ENCODE measurements at places on chromosomes 13 and 19.

DNA sequence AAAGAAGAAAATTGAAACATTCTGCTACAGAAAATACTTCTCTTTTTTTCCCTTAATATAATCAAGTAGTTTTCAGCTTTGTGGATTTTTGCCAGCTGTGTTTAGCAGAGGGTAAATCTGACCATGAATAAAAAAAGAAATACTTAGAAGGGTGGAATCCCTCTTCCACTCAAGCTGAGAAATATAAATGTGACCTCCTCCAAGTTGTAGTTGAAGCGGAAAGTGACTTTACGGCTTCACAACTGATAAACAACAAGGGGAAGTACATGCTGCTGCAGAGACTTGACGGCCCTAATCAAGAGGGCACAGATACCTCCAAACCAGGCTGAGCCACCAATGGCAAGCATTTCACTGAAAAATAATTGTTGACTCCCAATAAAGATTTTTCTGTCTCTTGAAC is 785.0 kb downstream of the SLITRK5 start:
- no peak for DNase-seq

- DNase-seq = no peak
Measured at GRCh38 chr19:47723581-47723940, 10.3 kb downstream of the EHD2 start.

DNA sequence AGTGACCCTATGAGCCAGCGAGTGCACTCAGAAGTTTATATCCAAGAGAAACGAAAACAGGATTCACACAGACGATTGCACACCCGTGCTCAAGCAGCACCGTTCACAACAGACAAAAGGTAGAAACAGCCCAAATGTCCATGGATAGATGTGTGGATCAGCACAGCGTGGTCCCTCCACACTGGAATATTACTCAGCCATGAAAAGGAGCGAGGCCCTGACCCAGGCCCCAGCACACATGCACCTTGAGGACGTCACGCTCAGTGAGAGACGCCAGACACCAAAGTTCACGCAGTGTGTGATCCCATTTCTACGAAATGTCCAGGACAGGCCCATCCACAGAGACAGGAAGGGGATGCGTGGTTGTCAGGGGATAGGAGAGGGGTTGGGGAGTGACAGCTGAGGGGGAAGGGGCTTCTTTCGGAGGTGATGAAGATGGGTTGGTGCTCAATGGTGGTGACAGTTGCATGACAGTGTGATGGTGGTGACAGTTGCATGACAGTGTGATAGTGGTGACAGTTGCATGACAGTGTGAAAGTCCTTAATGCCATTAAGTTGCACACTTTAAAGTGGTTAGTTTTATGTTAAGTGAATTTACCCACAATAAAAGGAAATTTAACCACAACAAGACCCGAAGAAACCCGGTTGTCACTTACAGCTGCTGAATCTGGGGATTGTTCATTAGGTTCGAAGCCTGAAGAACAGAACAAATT is 18.9 kb upstream of the SLC39A3 start:
- DNase-seq = no peak

DNA sequence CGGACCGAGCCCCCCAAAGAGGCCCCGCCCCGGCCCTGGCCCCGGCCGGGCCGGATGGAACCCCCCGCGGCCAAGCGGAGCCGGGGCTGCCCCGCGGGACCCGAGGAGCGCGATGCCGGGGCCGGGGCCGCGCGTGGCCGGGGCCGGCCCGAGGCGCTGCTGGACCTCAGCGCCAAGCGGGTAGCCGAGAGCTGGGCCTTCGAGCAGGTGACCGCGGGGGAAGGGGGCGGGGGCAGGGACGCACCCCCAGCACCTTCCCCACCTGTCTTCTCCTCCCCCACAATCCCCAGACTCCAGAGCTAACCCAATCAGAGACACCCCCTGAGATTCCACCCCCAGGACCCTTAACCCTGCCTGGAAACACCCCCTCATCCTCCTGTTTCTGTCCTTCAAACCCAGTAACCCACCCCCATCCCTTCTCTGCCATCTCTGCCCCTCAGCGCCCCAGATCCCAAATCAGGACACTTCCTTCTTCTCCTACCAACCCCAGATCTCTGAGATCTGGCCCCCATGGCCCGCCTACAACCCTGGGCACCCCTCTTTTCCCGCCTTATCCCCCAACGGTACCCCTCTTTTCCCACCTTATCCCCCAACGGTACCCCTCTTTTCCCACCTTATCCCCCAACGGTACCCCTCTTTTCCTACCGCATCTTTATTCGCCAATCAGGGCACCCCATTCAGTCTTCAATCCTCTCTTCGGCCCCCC is 505 bp downstream of the ZSWIM4 start:
- DNase-seq = no peak

DNA sequence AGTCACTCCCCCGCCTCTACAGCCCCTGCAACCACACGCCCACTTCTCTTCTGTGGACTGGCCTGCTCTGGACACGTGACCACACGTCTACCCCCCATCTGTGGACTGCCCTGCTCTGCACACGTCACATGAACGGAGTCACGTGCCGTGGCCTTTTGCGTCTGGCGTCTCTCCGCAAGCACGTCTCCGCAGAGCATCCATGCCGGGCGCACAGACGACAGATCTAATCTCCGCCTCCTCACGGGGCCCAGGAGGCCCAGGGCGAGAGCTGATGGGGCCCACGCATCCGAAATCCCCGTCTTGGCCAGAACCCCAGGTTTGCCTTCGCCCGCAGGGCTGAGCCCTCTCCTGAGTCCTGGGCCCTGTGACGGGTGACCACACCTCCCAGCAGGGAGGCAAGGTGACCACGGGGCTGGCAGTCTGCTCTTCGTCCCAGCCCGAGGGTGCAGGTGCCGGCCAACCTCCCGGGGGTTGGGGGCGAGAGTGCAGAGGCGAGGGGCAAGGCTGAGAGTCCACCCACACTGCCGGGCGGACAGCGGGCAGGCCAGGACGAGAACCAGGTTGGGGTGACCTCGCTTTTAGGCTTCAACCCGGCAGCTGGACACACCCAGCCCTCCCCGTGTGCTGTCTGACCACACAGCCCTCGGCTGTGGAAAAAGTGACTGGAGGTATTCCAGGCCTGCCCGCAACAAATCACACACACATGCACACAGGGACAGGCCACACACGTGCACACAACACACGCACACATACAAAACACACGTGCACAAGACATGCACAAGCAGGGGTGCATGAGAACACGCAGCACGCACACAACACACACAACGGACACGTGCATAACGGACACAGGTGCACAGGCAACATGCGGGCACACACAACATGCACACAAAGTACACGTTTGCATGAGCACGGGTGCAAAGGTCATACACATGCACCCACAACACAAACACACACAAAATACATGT is 3.9 kb downstream of the SBNO2 start:
- DNase-seq = no peak

- no peak for DNase-seq
Measured at GRCh38 chr13:23788459-23788858, 100.7 kb downstream of the MIPEP start.

- DNase-seq = no peak
Measured at GRCh38 chr19:1483979-1484428, 5.0 kb upstream of the C19orf25 start.

DNA sequence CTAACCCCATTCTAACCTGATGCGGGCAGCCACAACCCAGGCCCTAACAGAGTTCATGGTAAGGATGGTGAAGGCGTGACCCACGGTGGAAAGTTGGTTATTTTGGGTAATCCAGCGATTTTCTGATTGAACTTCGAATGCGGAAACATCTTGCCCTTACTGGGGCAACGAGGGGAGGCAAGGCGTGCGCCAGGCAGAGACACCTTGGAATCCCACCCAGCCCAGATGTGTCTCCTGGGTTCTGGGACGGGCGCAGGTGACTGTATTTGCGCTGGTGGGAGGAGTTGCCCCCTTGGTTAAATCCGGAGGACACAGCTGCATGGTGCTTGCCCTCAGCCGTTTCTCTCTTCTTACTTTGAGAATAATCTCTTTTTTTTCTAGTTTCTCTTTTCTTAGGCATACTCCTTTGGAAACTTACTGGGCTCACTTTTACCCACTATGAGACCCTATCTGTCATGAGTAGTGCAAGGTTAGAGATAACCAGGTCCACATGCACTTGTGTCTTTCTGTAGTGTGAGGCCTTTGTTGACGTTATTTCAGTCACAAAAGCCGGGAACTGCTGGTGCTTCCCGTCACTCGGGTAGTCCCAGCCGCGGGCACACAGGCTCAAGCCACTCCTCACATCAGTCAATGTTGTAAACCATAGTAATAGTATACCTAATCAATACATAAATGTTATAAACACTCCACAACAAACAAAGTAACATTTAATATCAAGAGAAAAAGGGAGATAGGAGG is 81.5 kb downstream of the ATP11A start:
- no peak for DNase-seq

GRCh38 chr19:58474291-58474996 is 1.7 kb upstream of the ZNF446 start:
- no peak for DNase-seq

DNA sequence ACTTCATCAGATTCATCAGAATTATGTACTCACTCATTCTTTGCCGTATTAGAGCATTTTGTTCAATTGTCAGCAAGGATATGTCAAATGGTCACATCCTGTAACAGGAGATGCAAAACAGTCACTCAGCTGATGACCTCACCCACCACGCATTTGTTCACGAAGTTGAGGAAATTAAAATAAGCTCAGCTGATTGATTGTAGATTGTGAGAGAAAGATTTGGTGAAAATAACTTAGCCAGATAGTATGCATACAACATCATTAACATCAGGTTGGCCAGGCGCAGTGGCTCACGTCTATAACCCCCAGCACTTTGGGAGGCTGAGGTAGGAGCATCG is 22.6 kb upstream of the CDC16 start:
- DNase-seq = no peak

- no peak for DNase-seq
Measured at GRCh38 chr13:30292325-30292724, 15.0 kb downstream of the KATNAL1 start.

- DNase-seq = no peak
Measured at GRCh38 chr13:101264931-101265330, 151.4 kb downstream of the NALCN start.

GRCh38 chr19:30017172-30017571 is 75.1 kb downstream of the URI1 start:
- no peak for DNase-seq

GRCh38 chr19:15330801-15331418 is 1.4 kb downstream of the BRD4 start:
- no peak for DNase-seq

DNA sequence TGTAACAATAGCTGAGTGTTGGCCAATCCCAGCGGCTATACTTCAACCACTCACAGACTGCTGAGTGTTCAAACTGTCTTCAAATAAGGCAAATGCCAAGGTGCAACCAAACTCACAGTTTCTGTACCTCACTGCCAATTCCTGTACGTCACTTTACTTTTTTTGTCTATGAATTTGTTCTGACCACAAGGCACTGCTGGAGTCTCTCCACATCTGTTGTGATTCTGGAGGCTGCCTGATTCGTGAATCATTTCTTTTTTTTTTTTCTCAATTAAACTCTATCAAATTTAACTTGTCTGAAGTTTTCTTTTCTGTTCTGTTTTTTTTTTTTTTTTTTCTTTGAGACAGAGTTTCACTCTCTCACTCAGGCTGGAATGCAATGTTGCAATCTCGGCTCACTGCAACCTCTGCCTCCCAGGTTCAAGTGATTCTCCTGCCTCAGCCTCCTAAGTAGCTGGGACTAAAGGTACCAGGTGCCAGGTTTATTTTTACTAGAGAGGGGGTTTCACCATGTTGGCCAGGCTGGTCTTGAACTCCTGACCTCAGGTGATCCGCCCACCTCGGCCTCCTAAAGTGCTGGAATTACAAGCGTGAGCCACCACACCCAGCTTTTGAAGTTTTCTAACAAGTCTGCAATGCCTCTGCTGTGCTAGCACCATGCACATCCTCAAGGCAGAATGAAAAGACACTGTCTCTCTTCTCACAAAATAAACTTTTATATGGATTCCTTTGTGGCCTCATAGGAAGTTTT is 401.7 kb downstream of the IRS2 start:
- no peak for DNase-seq

DNA sequence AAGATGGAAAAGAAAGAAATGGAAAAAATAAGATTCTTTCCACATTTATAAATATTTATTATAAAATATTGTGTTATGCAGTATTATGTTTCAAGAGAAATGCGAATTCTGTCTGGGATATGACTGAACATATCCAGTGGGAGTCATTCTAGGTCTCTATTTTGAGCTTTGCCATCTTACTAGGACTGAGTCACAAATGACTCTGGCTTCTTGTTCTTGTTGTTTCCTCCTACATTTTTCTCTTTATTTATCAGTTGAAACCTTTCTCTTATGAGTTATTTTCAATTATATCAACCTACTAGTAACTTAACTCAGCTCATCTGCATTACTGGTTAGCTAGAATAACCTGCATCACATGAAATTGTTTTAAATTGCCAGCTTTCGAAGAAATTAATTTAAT is 1247.3 kb downstream of the SLITRK1 start:
- DNase-seq = no peak

GRCh38 chr19:14091813-14092462 is 1.4 kb upstream of the SAMD1 start:
- no peak for DNase-seq

DNA sequence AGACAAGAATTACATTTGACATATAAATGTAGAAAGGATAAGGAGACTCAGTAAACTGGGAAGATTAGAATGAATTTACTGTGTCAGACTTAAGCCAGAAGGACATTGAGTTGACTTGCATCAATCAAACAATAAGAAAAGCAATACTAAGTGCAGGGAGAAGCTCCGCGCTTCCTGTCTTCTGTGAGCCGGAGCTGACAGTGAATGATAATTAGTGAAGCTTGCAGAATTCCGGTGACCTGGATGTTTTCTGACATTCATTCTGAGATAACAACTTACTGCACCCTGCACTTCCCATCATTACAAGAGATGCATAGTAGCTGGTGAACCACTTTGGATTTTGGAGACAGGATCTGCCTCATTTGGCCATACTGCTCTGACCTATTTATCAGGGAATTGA is 469.2 kb upstream of the PCDH20 start:
- DNase-seq = no peak

GRCh38 chr19:42030645-42031440 is 36.8 kb upstream of the ATP1A3 start:
- DNase-seq = no peak

DNA sequence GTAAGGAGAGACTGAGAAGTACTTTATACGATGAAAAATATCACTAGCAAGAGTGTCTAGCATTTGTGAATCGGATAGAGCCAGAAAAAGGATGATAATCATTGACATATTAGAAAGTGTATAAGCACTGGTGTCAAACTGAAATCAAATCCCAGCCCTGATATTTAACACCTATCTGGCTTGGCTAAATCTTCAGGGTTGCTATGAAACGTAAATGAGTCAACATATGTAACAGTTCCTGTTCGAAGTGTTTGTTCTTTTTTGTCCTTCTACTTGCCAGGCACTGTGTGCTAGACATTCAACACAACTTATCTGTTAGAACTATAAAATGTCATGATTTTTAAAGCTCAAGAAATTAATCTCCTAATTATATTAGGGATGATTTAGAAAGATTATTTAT is 40.8 kb downstream of the SERPINE3 start:
- no peak for DNase-seq

- DNase-seq = no peak
Measured at GRCh38 chr19:10625003-10625761, at the start of gene SLC44A2. SLC44A2 (plus strand) TSS chr19:10625553; CDS start chr19:10625634, 81 bp downstream.
